ENCODE measurements at places on chromosomes 11 and 22.
A peak's percentile ranks its signal among the peaks of the same experiment; 100 is the strongest.

DNA sequence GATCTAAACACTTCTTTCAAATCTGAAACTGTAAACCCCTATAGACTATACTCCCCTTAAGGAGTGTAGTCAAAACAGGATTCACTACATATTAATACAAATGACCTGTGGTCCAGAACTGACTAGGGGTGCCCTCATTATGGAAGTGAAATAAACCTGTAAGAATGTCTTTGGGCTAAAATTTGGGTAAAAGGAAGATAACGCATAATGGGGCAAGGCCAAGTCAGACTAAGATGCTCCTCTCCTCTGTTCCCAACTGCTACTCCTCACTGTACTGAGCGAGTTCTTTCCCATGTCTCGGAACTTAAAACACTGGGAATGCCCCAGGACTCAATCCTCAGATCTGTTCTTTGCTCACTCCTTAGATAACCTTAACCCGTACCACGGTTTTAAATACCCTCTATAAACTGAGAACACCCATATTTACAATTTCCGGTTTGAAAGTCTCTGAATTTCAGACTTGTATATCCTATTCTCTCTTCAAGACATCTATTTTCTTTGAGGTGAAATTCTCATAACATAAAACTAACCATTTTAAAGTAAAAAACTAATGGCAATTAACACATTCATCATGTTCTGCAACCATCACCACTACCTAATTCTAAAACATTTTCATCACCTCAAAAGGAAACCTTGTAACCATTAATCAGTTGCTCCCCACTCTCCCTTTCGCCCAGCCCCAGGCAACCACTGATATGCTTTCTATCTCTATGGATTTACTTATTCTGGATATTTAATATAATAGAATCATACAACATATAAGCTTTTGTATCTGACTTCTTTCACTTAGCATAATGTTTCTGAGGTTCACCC lies 4.0 kb downstream of the THAP12 start:
- DNase-seq, result no peak

- DNase-seq, result peak; percentile 90
These were observed 292.3 kb downstream of the METTL15 start for GRCh38 chr11:28400331-28401100.

DNA sequence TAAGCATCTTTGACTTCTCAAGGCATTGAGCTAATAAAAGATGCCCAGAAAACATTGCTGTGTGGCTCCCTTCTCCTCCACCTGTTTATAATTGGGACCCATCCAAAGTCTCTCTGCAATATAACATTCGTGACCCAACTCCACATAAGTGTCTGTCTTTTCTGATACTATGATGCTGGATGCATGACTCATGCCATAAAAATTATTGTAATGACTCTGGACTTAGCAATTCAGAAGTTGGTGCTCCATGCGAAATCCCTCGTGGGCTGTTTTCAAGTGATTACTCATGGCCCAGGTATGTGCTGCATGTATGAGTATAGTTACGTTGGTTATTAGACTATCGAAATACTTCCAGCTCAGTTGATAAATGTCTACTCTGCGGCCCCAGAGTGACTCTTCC lies 11.7 kb downstream of the FJX1 start:
- peak; percentile 99 for DNase-seq

DNA sequence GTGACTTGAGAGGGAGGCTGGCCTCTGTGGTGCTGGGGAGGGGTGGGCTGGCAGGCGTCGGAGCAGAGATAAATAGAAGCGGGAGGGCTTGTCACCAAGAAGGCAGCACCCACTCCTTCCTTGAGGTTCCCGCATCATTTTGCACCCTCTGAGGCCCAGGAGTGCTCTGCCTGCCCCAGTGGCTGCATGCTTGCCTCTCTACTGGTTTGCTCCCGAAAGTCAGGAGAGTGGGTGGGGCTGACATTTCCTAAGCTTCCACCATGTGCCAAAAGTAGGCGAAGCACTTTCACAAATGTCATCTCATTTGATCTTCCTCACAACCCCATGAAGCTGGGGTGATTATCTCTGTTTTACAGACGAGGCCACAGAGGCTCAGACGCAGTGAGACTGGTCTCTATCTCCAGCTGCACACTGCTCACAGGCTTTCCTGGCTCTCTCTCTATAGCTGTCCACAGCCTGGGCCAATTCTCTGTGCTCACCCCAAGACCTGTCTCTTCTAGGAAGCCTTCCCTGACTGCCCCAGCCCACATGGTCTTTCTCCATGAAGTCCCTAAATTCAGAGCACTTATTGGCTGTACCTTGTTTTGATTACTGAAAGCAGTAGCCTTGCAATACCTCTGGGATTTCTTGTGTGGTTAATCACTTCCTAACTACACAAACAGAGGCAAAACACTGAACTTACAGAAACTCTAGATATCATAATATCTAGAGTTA lies 2.6 kb upstream of the UCP3 start:
- no peak for DNase-seq

GRCh38 chr22:49827271-49827852 lies 311 bp downstream of the BRD1 start:
- DNase-seq, result no peak

GRCh38 chr22:39279170-39279850 lies 34.5 kb upstream of the PDGFB start:
- DNase-seq, result no peak

Measured in astrocyte (in vitro differentiated cells and primary cell).